GM23248 (cell line): ENCODE measurements at places on chromosomes 16 and 17. TPM values are rescaled to one million over a fixed set of nuclear protein-coding genes. Genes with fewer than 3 reads are reported as not detected.

DNA sequence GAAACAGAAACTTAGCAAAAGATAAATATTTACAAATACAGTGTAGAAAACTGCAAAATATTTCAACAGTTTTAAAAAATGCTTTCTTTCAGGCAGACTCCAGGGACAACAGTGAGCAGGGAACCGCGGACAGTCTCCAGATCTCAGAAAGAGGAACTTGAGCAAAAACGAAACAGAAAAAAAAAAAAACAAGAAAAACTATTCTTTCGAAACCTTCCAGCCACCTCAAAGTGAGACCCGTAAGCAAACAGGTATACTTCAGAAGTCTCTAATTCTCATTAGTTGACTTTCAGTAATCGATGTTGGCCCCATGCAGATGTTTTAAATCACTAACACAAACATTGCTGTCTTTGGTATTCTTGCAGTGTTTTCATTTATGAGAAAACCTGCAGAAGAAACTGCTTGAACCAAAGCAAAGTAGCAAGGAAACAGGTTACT, 15.7 kb upstream of the CCL1 start:
- peak; percentile 9 for DNase-seq

- DNase-seq, result no peak
These were observed 143.9 kb downstream of the SNX29 start for GRCh38 chr16:12120217-12120981.

Gene CNGB1
- not detected in 2 replicates for total RNA-seq

DNA sequence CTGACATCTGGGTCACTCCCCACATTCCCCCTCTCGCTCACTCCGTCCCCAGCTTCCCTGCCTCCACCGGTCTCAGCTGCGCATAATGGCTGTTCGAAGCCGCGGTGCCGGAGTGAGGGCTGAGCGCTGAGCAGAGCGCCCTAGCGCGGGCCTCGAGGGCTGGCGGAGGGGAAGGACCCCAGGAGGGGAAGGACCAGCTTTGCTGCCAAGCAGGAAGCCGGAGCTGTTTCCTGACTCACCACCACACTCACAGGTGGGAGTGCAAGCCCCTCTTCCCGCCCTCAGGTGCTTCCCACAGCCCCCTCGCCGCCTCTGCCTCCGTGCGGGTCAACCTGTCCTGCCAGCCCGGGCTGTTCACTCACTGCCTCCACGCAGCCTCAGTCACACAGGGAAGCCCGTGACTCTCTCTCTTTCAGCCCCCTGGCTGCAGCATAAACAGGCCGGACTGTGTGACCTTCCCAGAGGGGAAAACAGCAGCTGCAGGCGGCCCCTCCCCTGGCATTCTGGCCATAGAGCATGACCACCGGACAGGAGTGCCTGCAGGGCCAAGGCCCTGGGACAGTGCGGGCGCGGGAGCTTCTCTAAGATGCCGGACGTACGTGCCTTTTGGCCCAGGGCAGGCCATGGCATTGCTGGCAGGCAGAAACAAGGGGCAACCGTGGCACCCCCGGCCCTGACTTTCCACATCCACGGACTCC, 23.7 kb downstream of the SLC43A2 start:
- no peak for DNase-seq

DNA sequence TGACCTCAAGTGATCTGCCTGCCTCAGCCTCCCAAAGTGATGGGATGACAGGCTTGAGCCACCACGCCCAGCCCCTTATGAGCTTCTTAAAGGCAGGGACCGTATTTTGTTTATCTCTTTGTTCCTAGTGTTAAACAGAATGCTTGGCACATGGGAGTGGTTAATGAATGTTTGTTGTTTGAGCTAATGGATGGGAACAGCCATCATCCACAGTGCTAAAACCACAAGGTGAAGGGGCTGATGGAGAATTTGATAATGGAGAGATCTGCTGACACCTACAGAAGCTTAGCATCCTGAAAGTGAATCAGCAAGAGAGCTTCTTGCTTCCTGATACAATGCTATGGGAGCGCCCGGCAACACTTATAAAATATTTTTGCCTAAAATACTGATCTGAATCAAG, 8.6 kb upstream of the CDH1 start:
- DNase-seq, result no peak

GRCh38 chr16:84692451-84693214, 7.2 kb upstream of the USP10 start:
- DNase-seq, result no peak

- DNase-seq, result no peak
These were observed 36.6 kb downstream of the CCDC42 start for GRCh38 chr17:8708025-8708461.

Gene FN3K
- 0.11 TPM in 1 of 2 replicates, not detected in the other for total RNA-seq

GRCh38 chr17:27218041-27218440, 75.9 kb upstream of the WSB1 start:
- DNase-seq, result no peak

- DNase-seq, result no peak
These were observed 6.2 kb upstream of the CD300A start for GRCh38 chr17:74460241-74460640.

Gene OGFOD1
- total RNA-seq, result 59.1 and 70.8 TPM in 2 replicates

Gene CDC42EP4
- total RNA-seq, result 30.6 and 34.6 TPM in 2 replicates

Gene ATP6V0A1
- total RNA-seq, result 15.3 and 16.3 TPM in 2 replicates

DNA sequence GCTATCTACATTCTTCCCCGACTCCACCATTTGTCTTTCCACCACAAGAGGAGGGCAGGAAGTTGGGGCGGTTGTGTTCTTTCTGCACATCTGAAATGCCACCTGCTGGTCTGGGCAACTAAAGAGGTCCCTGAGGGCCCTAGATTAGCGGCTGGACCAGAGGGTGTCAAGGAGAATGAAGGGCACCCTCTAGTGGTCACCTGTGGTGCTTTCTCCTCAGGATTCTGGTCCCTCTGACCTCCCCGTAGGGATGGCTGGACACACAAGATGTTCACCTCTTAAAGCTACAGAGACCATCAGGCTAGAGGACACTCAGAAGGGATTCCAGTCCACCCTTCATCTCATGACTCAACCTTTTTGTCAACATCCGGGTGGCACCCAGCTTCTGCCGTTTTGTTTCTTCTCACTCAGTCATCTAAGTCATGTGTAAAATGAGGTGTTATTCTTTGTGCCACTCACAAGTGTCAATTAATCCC, 2.9 kb upstream of the SCIMP start:
- peak; percentile 65 for DNase-seq

GRCh38 chr16:23629516-23629915, 11.6 kb downstream of the PALB2 start:
- DNase-seq, result no peak
